ENCODE measurements at places on chromosomes 11 and 22.

GRCh38 chr11:15336021-15336420 lies 221.3 kb downstream of the INSC start:
- DNase-seq = no peak

DNA sequence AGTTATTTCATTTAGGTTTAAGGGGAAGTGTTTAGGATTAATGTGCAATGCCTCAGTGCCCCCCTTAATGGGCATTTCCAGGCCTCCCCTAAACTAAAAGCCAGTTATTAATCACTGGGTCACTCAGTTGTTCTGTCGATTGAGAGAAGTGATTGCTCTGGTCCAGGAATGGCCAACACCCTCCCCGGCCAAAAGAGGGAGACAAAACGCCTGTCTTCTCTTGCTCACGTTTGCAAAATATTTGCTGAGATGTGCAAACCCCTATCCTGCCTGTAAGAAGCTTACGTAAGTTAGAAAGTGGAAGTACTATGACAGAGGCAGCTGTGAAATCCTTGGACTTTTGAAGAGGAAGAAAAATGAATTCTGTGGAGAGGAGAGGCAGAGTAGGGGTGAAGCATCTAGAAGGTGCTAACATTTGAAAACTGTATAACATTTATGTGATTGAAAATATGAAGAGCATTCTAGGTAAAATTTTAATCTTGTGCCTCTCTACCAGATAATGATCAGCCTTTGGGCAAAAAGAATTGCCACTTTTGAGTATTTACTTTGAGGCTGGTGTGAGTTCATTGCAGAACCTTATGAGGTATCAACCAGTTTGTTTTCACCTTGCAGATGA lies 37.7 kb downstream of the NTM start:
- no peak for DNase-seq

DNA sequence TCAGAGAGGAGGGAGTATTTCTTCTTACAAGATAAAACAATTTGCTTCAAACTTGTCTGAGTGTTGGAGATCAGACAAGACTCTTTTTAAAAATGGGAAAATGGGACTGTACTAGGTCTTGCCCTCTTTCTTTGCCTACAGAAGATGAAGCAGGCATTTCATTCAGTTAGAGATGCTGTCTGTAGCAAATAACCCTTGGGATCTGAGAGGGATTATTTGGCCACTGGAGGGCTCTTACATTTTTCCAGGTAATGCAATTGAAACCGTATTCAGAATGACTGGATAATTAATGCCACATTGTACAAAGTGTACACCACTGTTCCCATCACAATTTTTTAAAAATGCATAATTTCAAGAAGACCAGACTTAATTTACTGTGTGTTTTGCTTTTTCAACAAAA lies 258.5 kb upstream of the KIRREL3 start:
- DNase-seq = no peak

DNA sequence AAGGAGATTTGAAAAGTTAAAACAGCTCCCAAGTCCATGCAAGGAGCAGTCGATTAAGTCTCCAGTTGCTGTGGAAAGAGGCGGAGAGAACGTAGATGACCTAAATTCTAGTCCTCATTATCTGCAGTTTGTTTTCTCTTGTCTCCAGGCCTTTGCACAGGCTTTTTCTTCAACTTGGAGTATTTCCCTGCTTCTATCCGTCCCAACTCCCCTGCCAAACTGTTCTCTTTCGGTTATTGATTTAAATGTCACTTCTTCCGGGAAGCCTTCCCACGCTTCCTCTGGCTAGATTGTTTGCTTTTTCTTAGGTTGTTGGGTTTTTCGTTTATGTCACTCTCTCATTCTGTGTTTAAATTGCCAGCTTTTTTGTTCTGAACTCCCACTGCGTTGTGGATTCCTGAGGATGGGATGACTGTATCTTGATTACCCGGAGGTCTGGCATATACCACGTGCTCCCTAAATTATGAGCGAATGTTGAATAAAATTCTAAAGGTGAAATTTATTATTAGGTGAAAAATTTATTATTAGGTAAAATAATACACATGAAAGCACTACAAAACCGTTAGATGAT lies 463 bp downstream of the TMEM126B start:
- DNase-seq = no peak

GRCh38 chr11:103529181-103529684 lies 420.0 kb downstream of the DYNC2H1 start:
- DNase-seq = no peak

GRCh38 chr22:30906946-30907345 lies 61.6 kb downstream of the MORC2 start:
- DNase-seq = no peak

DNA sequence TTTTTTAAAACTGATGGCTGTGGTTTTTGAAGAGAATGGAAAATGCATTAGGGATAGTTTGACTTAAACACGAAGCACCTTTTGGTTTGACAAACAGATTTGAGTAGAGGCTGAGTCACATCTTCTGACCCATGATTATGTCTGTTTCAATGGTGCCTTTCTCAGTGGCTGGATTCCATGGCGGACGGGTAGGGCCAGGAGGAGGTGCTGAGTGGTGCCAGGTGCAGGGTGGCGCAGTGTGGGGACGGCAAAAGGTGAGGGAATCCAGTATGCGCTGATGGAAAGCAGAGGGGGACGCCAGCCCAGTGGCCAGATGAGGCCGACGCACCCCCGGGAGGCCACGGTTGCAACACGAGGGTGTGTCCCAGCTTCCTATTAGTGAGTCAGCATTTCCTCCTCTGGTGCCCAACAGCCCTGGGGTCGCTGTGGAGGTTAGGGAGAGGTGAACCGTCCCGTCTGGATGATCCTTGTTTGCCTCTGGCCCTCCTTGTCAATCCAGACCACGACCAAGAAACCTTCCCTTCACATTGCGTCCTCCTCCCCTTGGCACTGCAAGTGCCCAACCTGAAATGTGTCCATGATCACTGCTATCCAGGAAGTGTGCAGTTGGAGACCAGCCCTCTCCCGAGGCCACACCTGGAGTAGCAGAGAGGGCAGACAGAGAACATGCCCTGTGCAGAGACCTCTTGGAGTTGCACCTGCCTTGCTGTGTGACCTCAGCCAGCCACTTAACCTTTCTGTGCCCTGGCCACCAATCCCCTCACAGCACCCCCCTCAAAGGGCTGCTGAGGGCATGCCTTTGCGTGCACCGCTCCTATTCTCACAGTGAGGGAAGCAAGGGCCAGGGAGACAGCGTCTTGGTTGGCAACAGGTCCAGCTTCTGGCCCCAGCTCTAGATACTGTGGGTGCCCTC lies 32.5 kb upstream of the ATXN10 start:
- no peak for DNase-seq

DNA sequence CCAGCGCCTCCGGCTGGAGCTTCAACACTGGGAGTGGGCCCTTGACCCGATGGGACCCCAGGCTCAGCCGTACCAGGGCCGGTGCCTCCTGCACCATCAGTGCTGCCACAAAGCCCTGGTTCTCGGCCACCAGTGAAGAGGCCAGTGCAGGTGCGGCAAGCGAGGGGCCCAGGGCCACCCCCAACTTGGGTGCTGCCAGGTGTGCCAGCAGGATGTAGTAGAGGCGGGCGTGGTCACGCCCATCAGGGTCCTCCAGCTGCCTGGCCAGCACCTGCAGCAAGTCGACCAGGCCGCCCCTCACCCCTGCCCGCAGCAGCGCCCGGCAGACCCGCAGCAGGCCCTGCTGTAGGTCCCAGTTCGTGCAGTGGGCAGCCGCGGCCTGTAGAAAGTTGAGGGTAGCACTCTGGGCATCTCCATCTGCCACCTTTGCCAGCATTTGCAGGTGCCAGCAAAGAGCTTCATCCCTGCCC lies 2.3 kb downstream of the AP5B1 start:
- no peak for DNase-seq

DNA sequence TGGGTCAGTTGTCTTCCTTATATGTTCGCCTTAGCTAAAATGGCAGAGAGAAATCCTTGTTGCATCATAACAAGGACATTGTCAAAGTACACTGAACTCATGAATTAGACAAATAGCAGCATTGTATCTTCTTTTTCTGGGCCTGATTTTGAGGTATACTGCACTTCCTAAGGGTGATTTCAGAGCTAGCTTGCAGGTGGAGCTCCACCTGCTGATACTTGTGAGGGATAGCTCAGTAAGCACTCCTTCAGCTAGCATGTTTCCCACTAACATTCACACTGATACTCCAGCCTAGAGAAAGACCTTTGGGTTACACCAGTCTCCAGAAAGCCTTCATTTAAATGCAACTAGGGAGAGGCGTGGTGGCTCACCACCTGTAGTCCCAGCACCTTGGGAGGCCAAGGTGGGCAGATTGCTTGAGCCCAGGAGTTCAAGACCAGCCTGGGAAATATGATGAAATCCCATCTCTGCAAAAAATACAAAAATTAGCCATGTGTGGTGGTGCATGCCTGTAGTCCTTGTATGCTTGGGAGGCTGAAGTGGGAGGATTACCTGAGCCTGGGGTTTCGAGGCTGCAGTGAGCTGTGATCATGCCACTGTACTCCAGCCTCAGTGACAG lies 29.8 kb downstream of the JAM3 start:
- DNase-seq = no peak

GRCh38 chr11:130464291-130464812 lies 15.9 kb downstream of the ADAMTS15 start:
- no peak for DNase-seq

GRCh38 chr11:117221775-117222517 lies 9.9 kb downstream of the PCSK7 start:
- DNase-seq = no peak

- no peak for DNase-seq
Measured at GRCh38 chr11:47907499-47907898, 59.3 kb upstream of the NUP160 start.

GRCh38 chr11:10522276-10522675 lies 18.7 kb downstream of the RNF141 start:
- no peak for DNase-seq

GRCh38 chr22:47257566-47257965 lies 495.1 kb downstream of the TBC1D22A start:
- DNase-seq = no peak
